D721Med (cell line): ENCODE measurements at places on chromosomes 3 and 15.

GRCh38 chr3:65665915-65666314, 372.8 kb downstream of the MAGI1 start:
- DNase-seq, result no peak

DNA sequence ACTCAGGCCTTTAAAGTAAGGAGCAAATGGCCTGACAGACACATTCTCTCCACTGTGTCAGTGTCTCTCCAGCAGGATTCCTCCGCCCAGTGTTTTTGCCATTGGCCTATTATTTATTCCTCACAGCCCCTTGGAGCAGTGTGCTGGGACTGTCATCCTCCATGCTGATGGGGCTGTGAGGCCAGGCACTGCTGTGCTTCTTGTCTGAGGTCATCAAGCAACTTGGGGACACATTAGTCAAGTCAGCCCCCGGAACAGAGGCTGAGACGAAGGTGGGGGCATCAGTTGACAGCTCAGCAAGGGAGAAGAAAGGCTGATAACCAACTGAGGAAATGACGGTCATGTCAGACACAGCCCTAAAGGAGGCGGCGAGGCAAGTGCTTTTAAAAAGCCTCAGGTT, 67.4 kb downstream of the XXYLT1 start:
- DNase-seq, result no peak

DNA sequence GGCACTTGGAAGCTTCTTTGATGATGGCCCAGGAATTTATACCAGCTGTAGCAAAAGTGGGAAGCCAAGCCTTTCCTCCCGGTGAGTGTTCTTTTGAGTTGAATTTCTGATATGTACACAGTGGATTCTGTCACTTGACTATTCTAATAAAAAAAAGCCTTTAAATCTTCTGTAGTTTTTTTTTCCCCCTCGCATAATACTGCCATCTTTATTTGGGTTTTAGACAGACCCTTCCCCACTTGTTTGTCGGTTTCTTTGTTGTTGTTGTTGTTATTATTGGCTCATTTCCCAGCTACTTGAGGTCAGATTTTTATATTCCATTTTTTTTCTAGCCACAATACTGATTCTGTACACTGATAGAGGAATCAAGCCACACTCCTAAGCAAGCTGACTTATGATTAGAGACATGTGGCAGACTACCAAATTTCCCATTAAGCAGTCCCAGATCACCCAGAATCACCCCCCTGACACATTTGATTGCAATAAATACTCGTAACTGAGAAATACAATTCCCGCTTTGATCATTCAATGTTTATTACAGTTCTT, 122.4 kb upstream of the IL12A start:
- no peak for DNase-seq

GRCh38 chr15:58016581-58017175, 48.8 kb downstream of the ALDH1A2 start:
- DNase-seq, result no peak

- DNase-seq, result no peak
Measured at GRCh38 chr3:58899159-58899952, 150.5 kb downstream of the CFAP20DC start.

GRCh38 chr15:48761393-48762158, 49.3 kb downstream of the CEP152 start:
- DNase-seq, result no peak

DNA sequence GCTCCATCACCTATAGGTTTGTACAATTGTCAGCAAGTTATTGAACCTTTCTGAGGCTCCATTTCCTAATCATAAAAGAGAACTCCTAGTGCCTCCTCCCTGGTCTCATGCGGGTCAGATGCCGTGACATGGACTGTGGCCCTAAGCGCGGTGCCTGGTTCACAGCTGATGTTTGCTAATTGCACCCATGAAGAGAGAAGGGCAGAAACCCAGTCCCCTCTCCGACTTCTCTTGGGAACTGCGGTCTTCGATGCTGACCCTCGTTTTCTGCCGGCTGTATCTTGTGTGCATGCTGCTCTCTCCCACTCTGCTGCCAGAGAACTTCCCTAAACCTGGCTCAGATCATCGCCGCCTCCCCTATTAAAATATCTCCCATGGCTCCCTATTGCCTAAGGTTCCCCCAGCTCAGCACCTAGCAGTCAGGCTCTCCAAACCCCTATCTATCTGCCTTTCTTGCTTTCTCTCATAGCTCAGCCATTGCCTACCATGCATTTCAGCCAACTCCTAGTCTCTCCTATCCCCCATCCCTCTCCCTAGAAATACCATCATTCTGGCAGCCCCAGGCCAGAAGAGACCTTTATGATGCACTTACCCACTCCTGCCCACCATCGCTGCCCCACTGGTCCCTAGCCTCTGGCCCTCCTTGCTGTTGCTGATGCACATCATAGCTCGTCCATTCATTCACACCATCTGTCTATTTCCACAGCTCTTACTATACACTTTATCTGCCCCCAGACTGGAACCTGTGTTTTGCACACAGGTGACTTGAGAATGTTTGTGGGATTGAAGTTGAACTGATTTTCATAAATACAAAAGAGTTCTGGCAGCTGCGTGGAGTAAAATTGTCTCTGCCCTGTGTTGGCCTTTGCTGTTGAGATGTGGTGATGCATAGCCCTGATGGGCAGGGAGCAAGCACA, 6.6 kb downstream of the ISG20 start:
- no peak for DNase-seq

DNA sequence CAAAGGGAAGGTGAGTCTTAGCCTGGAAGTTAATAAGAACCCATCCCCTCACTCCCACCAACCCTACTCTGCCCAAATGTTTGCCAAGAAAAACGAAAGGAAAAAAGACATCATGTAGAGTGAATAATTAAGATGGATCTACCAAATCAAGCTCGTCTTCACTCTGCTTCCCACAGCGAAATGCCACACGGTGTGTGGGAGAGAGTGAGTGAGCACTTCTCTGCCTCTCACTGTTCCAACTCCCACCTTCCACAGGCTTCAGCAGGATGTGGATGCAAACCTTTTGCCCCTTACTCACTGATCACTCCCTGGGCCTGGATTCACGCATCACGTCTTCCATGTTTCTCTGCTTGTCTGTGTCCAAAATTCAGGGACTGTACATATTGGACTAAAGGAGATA, 85.4 kb downstream of the WDR76 start:
- no peak for DNase-seq

DNA sequence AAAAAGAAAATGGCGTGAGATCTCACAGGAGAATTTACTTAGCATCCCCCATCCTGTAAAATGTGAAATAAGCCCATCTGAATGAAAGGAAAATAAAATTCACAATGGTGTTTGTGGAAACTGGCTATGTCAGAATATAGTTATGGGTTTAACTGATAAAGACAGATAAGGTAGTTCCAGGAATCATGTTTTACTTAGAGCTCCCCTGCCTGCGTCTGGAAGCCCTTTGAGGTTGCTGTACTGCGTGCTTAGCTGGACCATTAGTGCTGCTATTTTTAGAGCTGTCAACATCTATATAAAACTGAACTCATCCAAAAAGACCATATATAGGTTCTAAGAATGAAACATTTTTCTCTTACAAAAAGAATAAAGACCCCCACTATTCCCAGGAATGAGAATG, 130.8 kb downstream of the LSAMP start:
- no peak for DNase-seq

GRCh38 chr3:15804553-15805095, 6.8 kb upstream of the ANKRD28 start:
- DNase-seq, result no peak

DNA sequence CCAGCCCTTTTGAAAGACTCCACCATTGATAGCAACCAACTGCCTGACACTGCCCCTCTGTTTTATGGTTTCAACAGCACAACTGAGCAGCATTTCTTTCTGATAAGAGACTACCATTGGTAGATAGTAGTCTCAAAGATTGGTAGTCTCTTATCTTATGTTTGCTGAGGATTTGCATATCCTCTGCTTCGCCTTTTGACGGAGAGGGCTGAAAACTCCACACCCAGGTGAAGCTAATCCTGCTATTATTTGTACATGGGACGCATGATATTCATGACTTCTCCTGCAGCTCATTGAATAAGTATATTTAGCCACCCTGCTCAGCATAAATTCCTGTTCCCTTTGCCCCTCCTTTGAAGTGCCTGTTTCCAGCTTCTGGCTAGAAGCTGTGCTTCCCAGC, 119.4 kb upstream of the STRIT1 start:
- DNase-seq, result no peak

- no peak for DNase-seq
Measured at GRCh38 chr15:101018016-101018415, 98.9 kb downstream of the LRRK1 start.

DNA sequence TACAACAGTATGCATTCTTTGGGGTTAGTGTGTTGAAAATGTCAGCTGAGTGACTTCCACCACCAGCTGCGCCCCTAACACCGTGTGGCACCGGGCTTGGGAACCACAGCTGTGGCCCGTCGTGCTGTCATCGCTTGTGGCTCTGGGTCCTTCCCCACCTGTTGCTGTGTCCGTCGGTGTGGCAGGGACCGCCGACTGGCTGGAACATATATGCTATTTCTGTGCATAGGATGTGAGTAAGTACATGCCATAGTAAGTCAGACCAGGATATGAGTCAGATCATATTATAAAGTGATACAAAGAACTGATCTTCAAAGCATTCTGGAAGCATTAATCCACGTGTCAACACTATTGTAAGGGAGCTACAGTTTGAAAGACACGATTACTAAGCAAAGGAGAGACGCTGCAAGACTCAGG, 31.9 kb downstream of the EHD4 start:
- DNase-seq, result no peak

- no peak for DNase-seq
Measured at GRCh38 chr15:100786139-100786531, 93.5 kb upstream of the ALDH1A3 start.

DNA sequence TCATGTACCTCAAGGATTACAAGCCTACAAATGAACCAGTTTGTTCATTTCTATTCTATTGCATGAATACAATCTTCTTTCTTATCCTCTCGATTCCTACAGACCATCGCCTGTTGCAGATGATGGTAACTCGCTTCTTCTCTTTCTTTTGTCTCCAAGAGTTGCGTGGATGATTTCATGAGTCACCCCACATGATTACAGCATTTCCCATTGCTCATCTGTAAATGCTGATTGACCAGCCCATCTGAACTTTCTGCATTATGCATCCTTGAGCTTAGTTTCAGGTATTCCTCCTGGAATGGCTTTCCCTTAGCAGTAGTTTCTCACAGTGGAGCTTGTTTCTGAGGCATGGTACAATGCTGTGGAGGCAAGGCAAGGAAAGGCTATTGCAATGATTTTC, 109.6 kb upstream of the TOPAZ1 start:
- DNase-seq, result no peak

- no peak for DNase-seq
Measured at GRCh38 chr3:14391033-14391432, 11.4 kb upstream of the SLC6A6 start.

- no peak for DNase-seq
Measured at GRCh38 chr3:18302517-18302916, 122.6 kb downstream of the SATB1 start.

GRCh38 chr3:55483196-55484095, 3.7 kb downstream of the WNT5A start:
- DNase-seq, result no peak

GRCh38 chr15:27744641-27745040, 354.5 kb downstream of the OCA2 start:
- DNase-seq, result no peak

DNA sequence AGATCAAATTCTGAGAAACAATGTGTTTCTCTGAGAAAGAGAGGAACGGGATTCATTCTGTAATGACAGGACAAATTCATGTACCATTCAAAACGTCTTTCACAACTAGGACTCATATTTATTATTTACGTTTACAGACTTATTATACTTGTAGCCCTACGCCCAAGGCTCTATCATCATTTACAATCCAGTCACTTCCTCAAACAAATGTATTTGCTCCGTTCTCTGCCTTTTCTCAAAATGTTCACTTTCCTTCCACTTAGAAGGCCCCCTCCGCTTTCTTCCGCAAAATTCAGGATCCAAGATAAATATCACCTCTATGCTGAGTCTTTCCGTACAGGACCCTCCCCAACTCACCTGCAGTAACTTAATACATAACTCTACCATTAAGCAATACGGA, 745 bp downstream of the RSL24D1 start:
- DNase-seq, result no peak

DNA sequence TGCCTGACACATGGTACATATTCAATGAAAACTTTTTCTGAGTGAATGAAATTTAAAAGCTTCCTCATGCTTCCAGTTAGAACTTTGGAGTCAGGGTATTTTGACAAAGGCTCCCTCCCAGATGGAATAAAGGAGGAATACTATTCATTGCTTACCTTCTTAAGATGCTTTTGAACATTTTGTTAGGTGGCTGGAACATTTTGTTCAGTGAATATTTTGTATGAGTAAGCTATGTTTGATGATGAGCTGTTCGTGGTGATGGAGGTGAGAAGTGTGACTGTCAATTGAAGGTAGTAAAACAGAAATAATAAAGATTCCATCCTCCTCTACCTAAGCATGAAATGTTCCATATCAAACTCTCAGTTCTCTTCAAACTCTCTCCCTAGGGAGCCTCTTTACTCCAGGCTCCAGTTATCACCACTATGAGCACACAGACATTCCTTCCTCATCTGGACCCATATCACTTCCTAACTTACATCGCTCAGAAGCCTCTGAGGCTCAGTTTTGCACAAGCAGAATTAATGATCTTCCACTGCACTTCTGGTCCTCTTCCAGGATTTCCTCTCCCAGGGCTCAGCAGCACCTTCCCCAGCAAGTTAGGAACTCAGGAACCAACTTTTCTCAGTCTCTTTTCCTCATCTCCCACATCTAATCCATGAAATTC, 2.5 kb upstream of the AQP9 start:
- DNase-seq, result no peak

DNA sequence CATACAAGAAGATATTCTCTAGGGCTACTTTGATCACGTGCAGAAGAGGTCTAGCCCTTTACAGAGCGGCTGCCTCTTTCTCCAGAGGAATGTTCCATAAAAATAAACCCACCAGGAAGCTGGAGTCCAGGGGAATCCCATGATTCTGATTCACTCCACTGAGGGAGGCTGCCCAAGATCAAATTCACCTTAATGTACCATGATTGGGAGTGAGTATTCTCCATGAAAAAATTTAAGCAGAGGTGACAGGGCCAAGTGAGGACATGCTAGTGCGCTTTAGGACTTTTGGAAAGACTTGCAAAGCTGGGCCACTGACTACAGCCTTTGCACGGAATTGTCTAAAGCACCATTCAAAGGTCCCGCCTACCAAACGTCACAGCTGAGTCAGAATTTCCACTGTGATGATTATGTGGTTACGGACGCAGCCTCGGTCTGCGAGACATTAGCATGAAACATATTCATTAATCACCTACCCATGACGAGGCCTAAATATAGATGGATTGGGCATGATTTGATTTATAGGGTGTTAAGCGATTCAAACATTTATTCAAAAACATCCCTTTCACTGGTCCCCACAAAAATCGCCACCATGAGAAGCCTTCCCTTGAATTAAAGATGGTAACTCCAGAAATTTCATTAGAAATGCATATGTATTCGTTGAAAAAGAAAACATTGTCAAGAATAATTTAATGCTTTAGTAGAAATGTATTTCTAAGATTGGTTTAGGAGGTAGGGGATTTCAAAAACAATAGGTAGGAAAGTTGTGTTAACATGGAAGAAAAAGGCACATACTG, 152.6 kb downstream of the GREM1 start:
- no peak for DNase-seq
